ENCODE measurements at places on chromosomes 3 and 15. TPM values are rescaled to one million over a fixed set of nuclear protein-coding genes. Genes with fewer than 3 reads are reported as not detected.

DNA sequence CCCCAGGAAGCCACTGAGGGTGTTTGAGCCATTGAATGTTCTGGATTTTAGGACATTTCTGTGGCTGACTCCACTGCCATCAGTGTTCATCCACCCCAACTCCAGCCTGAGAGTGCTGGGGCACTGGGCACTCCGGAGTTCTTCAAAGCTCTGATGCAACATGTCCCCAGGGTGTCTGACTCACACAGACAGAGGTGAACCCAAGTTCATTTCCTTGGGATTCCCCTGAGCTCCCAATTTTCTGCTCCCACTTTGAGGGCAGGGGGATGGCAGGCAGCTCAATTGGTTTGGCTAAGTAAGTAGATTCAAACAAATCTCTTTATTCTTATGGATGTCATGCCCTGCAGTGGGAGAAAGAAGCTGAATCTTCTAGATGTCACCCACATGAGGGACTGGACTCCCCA is 2.2 kb downstream of the STRA6 start:
- H3K27ac ChIP-seq, result peak overlapping the region; percentile 15
- peaks cover 5% of the 10 kb centered on the region for H3K4me1 ChIP-seq
- peak; percentile 69 for DNase-seq
- H3K27me3 ChIP-seq, result no peaks in the 10 kb centered on the region
- H3K4me3 ChIP-seq, result no peak overlapping the region

DNA sequence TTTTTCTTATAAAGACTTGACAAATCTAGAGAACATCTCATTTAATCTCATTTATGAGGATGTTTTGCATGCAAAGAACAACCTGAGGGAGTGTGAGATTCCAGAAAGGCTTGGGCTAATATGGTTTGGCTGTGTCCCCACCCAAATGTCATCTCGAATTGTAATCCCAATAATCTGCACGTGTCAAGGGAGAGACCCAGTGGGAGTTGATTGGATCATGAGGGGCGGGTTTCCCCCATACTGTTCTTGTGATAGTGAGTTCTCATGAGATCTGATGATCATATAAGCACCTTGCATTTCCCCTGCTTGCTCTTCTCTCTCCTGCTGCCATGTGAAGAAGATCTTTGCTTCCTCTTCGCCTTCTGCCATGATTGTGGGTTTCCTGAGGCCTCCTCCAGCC is 103.0 kb downstream of the ZNF385D start:
- no peak for DNase-seq
- H3K4me1 ChIP-seq, result no peaks in the 10 kb centered on the region
- H3K27me3 ChIP-seq, result no peaks in the 10 kb centered on the region

GRCh38 chr15:51499379-51499976 is 123.1 kb downstream of the DMXL2 start:
- no peaks in the 10 kb centered on the region for H3K36me3 ChIP-seq
- no peak overlapping the region for H3K27ac ChIP-seq

DNA sequence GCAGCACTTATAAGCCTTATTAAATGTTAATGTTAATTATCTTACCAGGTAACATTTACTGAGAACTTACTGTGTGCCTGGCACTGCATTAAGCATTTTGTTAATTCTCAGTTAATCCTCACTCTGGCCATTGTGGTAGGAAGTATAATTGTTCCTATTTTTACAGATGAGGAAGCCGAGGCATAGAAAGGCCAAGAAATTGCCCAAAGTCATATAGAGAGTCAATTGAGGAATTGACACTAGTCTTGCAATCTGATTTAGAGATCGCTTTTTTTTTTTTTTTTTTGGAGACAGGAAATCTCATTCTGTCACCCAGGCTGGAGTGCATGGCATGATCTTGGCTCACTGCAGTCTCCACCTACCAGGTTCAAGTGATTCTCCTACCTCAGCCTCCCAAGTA is 132.6 kb upstream of the PROK2 start:
- no peaks in the 10 kb centered on the region for H3K27me3 ChIP-seq
- DNase-seq, result no peak
- no peaks in the 10 kb centered on the region for H3K4me1 ChIP-seq

- H3K36me3 ChIP-seq, result no peaks in the 10 kb centered on the region
- no peak for DNase-seq
- no peak overlapping the region for H3K4me3 ChIP-seq
- no peaks in the 10 kb centered on the region for H3K4me1 ChIP-seq
- no peaks in the 10 kb centered on the region for H3K27me3 ChIP-seq
Observed at GRCh38 chr3:160810362-160811236, 54.6 kb downstream of the PPM1L start.

DNA sequence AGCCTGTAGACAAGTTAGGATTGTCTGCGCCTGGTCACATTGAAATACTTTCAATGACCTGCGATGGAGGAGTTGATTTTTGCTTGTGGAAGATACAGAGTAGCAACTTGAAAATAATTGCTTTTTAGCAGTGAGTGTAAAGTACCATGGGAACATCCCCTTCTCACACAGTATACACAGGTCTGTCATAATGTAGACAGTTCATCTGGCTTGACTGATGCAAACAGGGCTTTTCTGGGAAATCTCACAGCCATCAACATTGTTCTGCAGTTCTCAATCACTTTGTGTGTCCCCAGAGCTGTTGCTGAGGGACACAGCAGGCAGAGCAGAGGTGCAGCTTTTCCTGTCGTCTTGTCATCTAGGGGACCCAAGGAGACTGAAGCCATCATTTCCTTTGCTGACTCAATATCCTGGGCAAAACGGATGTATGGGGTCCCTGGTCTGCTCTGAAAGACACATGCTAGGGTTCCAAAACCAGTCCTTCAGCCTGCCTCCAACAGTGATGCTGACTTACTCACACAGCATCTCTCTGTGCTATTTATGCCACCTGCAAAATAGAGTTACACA is 5.3 kb upstream of the REC114 start:
- H3K4me3 ChIP-seq, result no peak overlapping the region
- H3K27ac ChIP-seq, result no peak overlapping the region
- H3K27me3 ChIP-seq, result no peaks in the 10 kb centered on the region
- H3K36me3 ChIP-seq, result no peaks in the 10 kb centered on the region
- DNase-seq, result no peak
- no peaks in the 10 kb centered on the region for H3K4me1 ChIP-seq

DNA sequence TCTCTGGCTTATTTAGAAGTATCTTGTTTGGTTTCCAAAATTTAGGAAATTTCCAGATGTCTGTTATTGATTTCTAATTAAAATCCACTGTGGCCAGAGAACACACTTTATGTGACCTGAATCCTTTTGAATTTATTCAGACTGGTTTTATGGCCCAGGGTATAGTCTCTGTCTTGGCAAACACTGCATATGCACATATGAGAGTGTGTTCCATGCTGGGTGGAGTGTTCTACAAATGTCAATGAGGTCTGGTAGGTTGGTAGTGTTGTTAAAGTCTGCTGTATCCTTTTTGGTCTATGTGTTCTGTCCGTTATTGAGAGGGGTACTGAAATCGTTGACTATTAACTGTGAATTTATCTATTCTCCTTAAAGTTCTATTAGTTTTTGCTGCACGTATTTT is 30.2 kb downstream of the PGPEP1L start:
- no peaks in the 10 kb centered on the region for H3K36me3 ChIP-seq
- no peaks in the 10 kb centered on the region for H3K27me3 ChIP-seq
- no peak overlapping the region for H3K4me3 ChIP-seq
- no peak overlapping the region for H3K27ac ChIP-seq
- no peaks in the 10 kb centered on the region for H3K4me1 ChIP-seq

DNA sequence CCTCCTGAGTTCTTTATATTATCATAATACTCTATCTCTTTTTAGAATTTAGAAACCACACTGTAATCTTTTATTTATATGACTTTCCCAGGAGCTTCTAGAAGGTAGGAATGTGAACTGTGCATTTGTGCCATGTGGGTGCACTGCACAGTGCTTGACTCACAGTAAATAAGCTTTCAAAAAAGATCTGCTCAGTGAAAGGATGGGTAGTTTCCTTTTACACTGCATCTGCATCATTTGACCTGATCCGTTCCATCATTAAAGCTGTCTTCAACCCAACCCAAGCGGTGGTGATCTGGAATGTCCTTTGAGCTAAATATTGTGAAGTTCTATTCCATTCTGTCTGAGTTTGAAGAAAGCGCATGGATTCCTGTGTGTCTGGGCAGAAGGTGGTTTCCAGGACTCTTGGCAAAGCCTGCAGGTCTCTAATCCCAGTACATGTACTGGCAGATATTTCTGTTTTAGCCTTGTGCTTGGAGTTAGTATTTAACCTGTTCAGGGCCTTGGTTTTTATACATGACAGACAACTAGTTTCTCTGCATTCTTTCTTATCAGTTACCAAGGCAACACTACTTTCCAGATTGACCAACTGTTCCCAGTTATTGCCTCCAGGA is 96.7 kb downstream of the DHX30 start:
- no peaks in the 10 kb centered on the region for H3K36me3 ChIP-seq
- no peaks in the 10 kb centered on the region for H3K27me3 ChIP-seq
- DNase-seq, result no peak
- no peaks in the 10 kb centered on the region for H3K4me1 ChIP-seq
- no peak overlapping the region for H3K4me3 ChIP-seq

GRCh38 chr3:57729334-57730045 is 26.6 kb upstream of the SLMAP start:
- no peak overlapping the region for H3K27ac ChIP-seq
- no peaks in the 10 kb centered on the region for H3K4me1 ChIP-seq
- no peak for DNase-seq
- no peak overlapping the region for H3K4me3 ChIP-seq
- H3K27me3 ChIP-seq, result no peaks in the 10 kb centered on the region
- no peaks in the 10 kb centered on the region for H3K36me3 ChIP-seq

GRCh38 chr15:88013111-88013510 is 243.4 kb downstream of the NTRK3 start:
- DNase-seq, result no peak
- H3K27me3 ChIP-seq, result no peaks in the 10 kb centered on the region
- peaks cover 3% of the 10 kb centered on the region for H3K4me1 ChIP-seq
- no peaks in the 10 kb centered on the region for H3K36me3 ChIP-seq
- H3K4me3 ChIP-seq, result no peak overlapping the region

DNA sequence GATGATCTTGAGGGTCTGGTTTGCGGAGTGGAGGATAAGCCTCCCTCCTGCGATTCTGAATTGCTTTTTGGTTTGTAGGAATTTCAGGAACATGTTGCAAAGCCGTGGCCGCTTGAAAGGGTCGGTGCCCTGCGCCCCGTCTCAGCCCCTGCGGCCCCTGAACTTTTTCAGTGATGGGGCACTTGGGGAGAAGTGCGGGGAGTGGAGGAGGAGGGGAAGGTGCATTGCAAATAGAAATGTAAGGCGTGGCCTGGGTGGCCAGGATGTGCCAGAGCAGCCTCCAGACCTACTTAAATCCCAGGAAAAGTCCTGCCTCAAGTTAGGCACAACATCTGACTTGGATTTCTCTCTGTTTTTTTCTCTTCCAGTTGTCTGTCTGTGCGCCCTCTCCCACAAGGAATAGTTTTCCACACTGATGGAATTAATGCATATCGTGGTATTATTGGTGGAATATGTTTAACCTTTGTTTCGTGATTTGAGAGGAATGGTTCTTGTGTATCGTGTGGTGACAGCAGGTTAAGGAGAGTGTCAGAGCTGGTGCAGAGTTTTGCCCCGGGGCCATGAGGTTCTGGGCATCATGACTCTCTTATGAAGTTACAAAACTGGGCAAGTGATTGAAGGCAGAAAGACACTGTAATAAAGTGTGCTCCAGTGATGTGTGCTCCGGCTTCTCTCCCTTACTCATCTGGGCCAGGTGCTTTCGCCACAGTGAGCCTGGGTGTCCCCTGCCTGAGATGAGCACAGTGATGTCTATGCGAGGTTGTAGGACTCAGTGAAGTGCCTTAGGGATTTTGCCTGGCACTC is 153.8 kb downstream of the PGPEP1L start:
- peaks cover 24% of the 10 kb centered on the region for H3K4me1 ChIP-seq
- H3K36me3 ChIP-seq, result no peaks in the 10 kb centered on the region

GRCh38 chr3:173267716-173268115 is 126.7 kb upstream of the SPATA16 start:
- no peaks in the 10 kb centered on the region for H3K36me3 ChIP-seq
- no peak for DNase-seq
- no peak overlapping the region for H3K4me3 ChIP-seq

CATSPER2 gene
- 1.8 TPM for total RNA-seq

ZNF35 gene
- 16.2 TPM for total RNA-seq

RTP3 gene
- total RNA-seq, result not detected

KBTBD13 gene
- total RNA-seq, result not detected

NR2C2 gene
- total RNA-seq, result 67.7 TPM

Measured in uterus (tissue), 4 donors.